ENCODE measurements at places on chromosomes 2 and 18.

GRCh38 chr2:217851191-217852020 lies 151.4 kb downstream of the TNS1 start:
- DNase-seq: no peak

GRCh38 chr2:74406035-74406434 lies 15.4 kb downstream of the C2orf81 start:
- no peak for DNase-seq

GRCh38 chr2:26634636-26635230 lies 6.4 kb downstream of the CIB4 start:
- DNase-seq: no peak

DNA sequence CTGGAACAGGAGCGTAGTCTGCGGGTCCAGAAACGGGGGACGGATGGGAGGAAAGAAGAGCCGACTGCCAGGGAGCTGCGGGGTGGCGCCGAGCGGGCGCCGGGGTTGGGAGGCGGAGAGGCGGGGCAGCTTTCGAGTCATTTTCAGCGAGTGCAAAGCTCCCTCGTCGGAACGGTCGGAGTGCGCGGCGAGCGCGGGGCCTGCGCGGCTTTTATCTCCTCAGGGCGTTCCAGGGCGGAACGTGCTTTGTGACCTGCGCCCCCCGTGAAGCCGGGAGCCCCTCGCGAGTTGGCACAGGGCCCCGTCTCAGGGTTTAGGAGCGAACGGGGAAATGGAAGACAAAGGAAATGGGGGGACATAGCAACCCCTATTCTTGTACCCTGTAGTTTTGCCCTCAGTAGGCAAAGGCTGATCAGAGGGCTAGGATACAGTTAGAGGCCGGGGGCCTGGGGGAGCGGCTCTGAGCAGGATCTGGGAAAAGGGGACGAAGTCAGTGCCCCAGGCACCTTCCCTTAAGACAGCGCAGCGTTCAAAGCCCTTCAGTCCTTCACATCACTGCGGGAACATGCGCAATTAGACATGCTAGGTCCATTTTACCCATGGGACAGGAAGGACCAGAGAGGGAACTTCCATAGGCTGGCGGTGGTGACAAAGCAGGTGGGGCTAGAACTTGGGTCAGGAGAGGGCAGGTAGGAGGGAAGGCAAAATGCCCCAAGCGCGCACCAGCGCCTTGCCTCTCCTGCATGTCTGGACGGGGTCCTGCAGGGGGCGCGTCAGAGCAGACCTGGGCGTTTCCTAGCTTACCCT lies 60.1 kb upstream of the IL1RL1 start:
- peak; percentile 68 for DNase-seq

- DNase-seq: no peak
These were observed 212.3 kb downstream of the MGAT5 start for GRCh38 chr2:134466141-134466540.

DNA sequence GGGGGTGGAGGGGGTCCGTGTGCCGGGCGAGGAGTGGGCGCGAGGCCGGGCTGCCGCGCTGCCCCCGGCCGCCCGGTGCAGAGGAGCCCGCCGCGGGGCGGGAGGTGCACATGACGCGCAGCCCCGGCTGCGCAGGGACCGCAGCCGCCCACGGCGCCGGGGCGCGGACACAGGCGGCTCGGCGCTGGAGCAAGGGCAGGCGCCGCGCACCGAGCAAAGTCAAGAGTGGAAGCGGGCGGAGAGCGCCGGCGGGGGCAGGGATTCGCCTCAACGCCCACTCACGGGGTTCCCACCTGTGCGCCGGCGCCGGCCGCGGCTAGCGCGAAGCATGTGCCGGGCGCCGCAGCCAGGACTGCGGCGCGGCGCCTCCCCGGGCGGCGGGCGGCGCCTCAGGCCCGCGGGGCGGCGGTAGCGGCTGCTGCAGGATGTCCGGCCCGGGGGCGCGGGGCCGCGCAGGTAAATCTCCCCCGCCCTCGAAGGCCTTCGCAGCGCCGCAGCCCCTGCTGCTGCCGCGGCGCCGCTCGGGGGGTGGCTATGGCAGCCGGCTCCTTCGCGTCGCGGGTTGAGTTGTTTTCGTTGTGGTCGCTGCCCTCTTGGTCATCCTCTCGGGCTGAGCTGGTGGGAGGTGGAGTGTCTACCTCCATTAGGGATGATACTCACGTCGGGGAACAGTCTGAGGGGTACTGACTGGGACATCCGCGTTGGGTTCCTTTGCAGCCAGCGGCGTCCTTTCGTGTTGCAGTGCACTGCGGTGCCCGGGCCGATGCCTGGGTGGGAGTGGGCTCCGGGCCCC lies 216.3 kb upstream of the DTNA start:
- DNase-seq: no peak

DNA sequence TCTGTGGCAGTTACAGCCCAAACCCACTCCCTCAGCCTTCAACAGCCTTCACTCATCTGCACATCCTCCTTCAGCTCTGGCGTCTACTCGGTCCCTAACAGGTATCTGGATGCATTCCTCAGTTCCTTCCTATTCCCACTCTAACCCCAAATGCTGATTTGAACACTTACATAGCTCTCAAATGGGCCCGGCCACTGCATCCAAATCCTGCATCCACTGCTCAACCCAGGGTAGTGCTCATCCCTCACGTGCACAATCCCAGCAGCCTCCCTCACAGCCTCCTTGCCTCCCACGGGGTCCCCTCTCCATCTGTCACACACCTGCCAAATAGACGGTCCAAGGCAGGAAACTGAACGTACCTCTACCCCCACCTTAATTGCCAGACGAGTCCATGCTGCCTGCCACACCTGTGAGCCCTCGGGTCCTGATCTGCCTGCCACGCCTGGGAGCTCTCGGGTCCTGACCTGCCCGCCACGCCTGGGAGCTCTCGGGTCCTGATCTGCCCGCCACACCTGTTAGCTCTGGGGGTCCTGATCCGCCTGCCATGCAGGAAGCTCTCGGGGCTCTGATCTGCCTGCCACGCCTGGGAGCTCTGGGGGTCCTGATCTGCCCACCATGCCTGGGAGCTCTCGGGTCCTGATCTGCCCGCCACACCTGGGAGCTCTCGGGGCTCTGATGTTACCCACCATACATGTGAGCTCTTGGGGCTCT lies 9.9 kb downstream of the OR6B3 start:
- no peak for DNase-seq

GRCh38 chr2:79640001-79640400 lies 127.2 kb downstream of the CTNNA2 start:
- no peak for DNase-seq

GRCh38 chr18:59582395-59582794 lies 114.8 kb downstream of the CCBE1 start:
- no peak for DNase-seq

DNA sequence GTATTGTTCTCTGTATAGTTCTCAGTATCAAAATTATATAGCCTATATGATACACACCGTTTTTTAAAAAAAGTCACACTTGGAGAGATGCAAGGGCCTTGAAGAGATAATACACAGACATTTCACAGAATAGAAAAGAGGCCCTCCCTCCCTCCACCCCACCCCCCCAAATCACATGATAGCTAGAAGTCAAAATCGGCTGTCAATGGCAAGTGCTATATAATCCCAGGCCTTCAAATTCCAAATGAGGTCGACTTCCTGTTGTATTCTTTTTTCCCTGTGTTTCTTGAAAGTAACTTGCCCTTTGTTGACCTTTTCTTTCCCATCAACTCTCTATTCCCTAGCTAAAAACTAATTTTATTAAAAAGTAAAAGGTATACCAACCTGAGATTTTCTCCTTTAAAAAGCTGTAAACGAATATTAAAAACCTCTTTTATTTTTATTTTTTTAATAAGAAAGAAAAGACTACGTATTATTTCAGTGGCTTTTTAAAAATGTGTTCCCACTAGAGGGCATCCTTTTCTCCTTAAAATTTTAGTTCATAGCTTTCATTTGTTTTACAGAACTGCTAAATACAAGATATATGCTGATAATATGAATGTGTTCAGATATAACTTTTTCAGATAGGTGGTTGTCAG lies 46.6 kb downstream of the KCMF1 start:
- DNase-seq: no peak

DNA sequence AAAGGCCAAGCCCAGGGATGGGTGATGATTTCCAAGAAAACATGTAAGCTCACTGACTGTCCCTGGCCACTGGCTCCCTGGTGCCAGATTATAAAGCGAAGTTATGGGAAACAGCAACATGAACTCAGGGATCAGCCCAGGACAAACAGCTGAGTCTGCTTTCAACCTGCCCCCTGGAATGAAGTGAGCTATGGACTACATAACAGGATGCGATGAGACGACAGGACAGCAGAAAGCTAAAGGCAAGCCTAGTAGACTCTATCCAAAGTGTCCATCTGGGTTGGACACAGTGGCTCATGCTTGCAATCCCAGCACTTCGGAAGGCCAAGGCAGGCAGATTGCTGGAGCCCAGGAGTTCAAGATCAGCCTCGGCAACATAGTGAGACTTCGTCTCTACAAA lies 16.6 kb upstream of the KCMF1 start:
- no peak for DNase-seq

- DNase-seq: no peak
These were observed 108.7 kb upstream of the HDAC4 start for GRCh38 chr2:239509373-239510143.

GRCh38 chr18:7066965-7067555 lies 50.5 kb downstream of the LAMA1 start:
- DNase-seq: no peak

DNA sequence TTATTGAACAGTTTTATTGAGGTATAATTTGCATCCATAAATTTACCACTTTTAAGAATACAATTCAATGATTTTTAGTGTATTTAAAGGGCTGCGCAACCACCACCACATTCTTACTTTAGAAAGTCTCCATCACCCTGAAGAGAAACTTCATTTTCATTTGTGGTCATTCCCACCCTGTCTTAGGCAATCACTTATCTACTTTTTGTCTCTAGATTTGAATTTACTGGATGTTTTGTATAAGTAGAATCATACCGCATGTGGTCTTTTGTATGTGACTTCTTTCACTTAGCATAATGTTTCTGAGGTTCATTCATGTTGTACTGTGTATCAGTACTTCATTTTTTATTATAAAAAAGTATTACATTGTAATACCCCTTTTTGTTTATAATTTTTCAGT lies 17.9 kb upstream of the SLC4A10 start:
- no peak for DNase-seq

DNA sequence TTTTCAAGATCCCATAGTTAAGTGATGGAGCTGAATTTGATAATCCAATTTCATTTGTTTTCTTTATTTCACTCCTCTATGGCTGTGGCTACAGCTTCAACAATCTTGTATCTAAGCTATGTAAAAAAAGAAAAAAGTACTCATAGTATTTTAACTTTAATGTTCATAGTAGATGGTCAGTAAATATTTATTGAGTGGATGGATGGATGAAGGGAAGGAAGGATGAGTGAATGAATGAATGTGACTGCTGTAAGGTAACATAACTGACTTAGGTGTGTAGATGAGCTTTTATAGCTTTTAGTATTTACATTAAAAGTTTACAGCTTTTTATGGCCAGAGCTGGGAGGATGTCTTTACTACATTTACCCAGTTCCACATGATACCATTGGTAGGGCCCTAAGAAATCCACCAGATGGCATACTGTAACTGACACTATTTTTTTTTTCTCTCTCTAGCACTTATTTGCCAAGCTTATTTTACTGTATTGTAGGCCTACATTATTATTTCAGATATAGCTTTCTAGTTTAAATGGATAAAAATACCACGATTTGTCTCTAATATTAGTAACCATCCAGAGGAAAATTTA lies 13.4 kb upstream of the HRH4 start:
- no peak for DNase-seq

DNA sequence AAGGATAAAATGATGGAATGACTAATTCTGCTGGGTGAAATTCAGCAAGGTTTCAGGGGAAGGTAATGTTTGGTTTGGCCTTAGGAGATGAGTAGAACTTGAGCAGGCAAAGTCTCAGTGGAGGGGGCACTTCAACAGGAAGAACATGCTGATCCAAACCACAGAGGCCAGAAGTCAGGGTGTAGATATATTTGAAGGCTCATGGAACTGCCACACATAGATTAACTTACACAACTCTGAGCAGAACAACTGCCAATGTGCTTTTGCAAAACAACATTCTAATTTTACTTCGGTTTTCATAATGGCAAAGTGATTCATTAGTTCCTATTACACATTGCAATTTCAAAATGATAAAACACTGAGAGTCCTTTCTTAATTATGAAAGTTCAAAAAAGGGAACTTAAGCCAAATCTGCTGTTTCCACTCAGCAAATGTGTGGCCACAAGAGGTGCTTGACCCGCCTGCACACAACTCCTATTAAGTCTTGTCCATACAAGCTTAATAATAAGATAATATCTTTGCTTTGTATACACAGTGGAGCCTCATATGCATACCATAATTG lies 284.8 kb downstream of the MREG start:
- no peak for DNase-seq

DNA sequence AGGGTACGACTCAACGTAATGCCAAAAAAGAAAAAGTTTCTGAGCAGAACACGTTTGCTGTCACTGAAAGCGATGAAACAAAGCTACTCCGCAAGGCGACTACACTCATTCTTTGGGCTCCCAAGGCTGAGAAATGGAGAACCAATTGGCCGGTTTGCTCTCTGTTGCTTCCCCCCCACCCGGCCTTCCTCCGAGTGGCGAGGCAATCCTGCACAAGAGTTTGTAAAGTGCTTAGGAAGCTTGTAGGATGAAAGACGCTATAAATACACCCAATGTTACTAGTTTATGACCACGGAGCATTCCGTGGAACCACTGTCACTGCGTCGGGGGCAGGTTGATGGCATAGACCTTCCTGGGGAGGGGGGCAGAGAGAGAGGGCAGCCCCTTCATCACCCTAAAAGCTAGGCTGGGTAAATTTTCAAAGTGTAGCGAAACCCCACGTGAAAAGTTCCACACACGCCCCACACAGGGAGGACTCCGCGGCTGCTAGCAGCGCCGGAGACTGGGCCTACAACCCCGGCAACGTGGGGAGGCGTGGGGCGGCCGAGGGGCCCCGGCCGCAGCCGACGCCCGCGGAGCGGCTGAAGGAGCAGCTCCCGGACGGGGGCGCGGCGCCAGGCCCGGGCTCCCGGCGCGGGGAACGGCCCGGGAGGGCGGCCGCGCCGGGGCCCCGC lies 915 bp downstream of the CUL3 start:
- peak; percentile 18 for DNase-seq

DNA sequence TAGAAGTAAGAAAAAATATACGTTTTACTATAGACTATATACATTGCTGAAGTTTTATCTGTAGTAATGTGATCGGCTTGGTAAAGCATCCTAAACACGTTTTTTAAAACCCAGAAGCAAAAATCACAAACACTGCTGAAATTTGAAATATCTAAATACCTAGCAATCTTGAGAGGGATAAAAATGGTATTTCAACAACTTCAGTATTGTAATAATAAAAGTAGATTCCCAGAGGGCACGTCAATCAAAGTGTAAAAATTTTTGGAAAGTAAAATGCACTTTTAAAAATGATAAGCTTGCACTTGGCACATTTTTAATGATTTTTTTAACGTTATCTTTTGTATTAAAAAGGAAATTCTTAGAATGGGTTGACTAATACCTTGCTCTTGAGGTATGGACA lies 1.6 kb downstream of the ZC3H6 start:
- DNase-seq: no peak

DNA sequence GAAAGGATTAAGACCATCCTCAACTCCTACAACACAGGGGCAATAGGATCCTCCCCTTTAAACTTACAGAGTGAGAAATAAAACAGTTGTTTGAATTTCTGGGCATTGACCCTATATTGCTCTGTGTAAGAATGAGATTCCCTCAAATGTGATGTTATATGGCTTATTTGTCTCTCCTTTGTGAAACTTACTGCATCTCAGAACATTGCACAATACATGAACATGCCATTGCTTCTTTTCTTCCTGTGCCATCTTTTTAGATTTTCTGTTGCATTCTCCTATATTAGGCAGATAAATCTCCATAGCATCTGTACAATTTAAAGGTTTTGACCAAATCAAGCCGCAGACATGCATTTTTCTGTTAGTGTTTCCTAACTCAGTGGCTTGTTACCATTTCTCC lies 941.9 kb upstream of the FANCL start:
- DNase-seq: no peak

- DNase-seq: no peak
These were observed 3.0 kb downstream of the HOXD8 start for GRCh38 chr2:176132205-176133171.

Data from activated T-cell treated with anti-CD3 and anti-CD28 coated beads for 48 hours (primary cell).